ENCODE measurements at places on chromosomes 7 and 10.
A peak's percentile ranks its signal among the peaks of the same experiment; 100 is the strongest.

- peak; percentile 41 for DNase-seq
Measured at GRCh38 chr10:79248341-79249185, 98.7 kb upstream of the PPIF start.

DNA sequence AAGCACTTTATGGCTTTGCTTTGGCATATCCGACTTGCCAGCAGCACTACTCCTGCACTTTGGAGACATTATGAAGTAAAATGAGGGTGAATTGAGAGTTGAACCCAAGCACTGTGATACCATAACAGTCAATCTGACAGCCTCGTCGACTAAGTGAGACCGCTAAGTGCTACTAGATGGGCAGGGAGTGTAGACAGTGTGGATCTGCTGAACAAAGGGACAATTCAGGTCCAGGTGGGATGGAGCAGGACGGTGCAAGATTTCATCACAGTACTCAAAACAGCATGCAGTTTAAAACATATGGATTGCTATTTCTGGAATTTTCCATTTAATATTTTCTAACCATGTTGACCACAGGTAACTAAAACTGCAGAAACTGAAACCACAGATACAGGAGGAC is 20.8 kb upstream of the PRTFDC1 start:
- no peak for DNase-seq

- no peak for DNase-seq
Measured at GRCh38 chr7:115135769-115136410, 214.0 kb downstream of the MDFIC start.

GRCh38 chr10:103991393-103992128 is 24.6 kb downstream of the SLK start:
- DNase-seq = no peak

GRCh38 chr7:41046776-41047175 is 656.1 kb downstream of the INHBA start:
- DNase-seq = no peak

DNA sequence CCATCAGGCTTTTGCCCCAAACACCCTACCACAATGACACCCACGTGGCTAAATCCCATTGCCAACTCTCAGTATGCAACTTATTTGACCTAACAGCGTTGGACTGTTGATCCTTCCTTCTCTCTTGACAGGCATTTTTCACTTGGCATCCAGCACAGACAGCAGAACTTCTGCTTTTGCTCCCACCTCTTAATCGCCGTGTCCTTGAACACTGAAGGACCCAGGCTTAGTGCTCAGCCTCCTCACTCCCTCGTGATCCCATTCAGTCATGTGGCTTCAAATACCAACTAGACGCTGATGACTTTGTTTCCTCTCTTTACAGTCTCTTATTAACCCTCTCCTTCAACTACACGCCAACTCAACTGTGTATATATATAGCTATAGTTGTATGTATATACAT is 25.0 kb downstream of the ZFAND2A start:
- no peak for DNase-seq

DNA sequence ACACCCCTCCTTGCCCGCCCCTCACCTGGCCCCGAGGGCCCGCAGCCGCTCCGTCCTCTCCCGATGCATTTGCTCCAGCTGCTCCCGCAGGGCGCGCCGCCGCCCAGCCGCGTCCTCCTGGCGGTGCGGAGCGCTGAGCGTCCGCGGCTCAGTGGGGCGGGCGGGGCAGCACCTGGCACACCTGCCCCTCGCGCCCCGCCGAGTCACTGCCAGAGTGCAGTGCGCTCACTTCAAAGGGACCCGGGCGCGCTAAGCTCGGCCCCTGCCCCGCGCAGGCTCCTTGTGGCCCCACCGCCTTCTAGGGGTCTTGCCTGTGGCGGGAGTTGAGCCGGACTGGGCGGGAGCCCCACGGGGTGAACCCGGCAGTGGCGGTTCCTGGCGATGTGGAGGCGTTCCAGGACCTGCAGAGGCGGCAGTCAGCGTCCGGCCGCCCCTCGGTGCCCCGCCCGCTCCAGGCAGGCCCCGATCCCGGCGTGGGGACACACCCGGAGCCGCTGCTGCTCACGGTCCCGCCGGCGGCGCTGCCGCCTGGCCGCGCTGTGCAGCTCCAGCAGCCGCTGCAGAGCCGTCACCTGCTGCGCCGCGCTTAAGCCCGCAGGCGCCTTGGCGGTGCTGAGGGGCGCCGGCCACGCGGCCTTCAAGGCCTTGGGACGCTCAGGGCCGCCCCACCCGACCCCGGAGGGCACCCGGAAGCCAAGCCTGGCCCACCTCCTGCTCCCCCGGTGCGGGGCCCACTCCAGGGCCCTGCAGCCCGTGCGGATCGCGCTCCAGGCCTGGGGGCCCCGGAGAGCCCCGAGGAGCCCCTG is 6.7 kb downstream of the ATP6V1F start:
- DNase-seq = peak; percentile 24

GRCh38 chr7:44977304-44977958 is 1.4 kb downstream of the MYO1G start:
- DNase-seq = no peak

GRCh38 chr7:91668217-91668616 is 212.3 kb downstream of the MTERF1 start:
- DNase-seq = no peak

GRCh38 chr7:45215601-45216062 is 58.0 kb downstream of the RAMP3 start:
- DNase-seq = no peak

GRCh38 chr7:42155584-42156290 is 81.3 kb downstream of the GLI3 start:
- no peak for DNase-seq
